GM12878 (cell line): ENCODE measurements at places on chromosomes 5 and 9. TPM values are rescaled to one million over a fixed set of nuclear protein-coding genes. Genes with fewer than 3 reads are reported as not detected.

DNA sequence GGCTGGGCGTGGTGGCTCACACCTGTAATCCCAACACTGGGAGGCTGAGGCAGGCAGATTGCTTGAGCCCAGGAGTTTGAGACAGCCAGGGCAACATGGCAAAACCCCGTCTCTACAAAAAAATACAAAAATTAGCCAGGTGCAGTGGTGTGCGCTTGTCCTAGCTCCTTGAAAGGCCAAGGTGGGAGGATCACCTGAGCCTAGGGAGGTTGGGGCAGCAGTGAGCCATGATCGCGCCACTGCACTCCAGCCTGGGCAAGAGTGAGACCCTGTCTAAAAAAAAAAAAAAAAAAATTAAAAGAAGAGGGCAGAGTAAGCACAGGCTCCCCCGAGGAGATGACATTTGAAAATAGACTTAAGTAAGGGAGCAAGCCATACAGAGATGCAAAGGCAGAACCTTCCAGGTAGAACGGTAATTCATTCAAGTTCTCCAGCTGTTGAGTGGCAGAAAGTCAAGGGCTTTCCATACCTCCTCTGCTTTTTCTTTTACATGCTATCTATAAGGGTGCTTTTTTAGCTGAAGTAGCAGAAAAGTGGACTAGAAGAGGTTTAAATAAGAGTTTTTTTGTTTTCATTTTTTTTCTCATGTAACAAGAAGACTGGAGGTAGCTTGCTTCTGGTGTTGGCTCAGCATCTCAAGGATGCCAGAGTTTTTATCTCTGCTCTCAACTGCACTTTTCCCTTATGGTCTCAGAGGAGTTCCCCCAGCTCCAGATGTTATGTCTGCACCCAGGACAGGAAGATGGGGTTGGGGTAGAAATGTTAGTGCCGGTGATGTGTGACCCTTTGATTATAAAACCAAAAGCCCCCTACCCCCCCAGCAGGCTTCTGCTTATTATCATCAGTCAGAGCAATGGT lies 40.8 kb downstream of the ERGIC1 start:
- no peak overlapping the region for H3K27ac ChIP-seq
- H3K27me3 ChIP-seq: no peaks in the 10 kb centered on the region
- H3K4me1 ChIP-seq: peaks cover 3% of the 10 kb centered on the region
- H3K4me3 ChIP-seq: no peak overlapping the region
- H3K36me3 ChIP-seq: no peaks in the 10 kb centered on the region

- H3K27me3 ChIP-seq: no peaks in the 10 kb centered on the region
- H3K36me3 ChIP-seq: no peaks in the 10 kb centered on the region
- H3K27ac ChIP-seq: no peak overlapping the region
- no peak for DNase-seq
These were observed 211.5 kb upstream of the GAS1 start for GRCh38 chr9:87158765-87159164.

- H3K36me3 ChIP-seq: no peaks in the 10 kb centered on the region
- no peaks in the 10 kb centered on the region for H3K27me3 ChIP-seq
- no peaks in the 10 kb centered on the region for H3K4me1 ChIP-seq
- no peak overlapping the region for H3K4me3 ChIP-seq
These were observed 281.1 kb downstream of the PSAT1 start for GRCh38 chr9:78578072-78578471.

DNA sequence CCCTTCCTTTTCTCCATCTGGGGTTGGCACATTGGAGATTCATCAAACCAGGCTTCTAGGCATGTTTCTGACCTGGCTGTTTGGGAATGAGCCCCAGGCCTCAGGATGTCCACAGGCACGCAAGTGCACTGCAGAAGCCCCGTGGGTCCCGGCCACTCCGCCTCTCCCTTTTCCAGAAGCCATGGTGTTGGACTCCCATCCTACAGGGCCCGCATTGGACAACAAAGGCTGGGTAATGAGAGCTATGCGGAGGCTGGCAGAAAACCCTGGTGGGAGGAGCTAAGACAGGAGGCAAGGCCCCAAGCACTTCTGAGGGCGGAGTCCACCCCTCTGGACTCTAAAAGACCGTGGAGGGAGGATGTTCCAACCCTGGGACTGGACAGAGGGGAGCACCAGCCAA lies 160.6 kb downstream of the OLFM1 start:
- no peaks in the 10 kb centered on the region for H3K36me3 ChIP-seq
- no peak overlapping the region for H3K27ac ChIP-seq
- no peaks in the 10 kb centered on the region for H3K27me3 ChIP-seq
- DNase-seq: no peak
- no peaks in the 10 kb centered on the region for H3K4me1 ChIP-seq
- no peak overlapping the region for H3K4me3 ChIP-seq

DNA sequence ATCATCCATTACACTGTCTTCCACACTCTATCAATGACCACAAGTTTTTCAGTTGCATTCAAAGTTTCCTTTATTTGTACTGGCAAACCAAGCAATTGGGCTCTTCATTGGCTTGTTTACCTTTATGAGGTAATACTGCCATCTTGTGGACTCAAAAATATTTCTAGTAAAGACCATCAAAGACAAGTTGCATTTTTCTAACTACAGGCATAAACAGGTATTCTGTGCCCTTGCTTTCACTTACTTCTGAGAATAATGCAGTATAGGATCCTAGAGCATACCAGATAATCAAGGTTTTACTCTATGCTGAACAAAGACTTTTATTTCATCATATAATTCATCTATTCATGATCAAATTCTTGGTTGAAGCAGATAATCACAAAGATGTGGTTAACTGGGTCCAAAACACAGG lies 173.7 kb upstream of the POU5F2 start:
- no peak overlapping the region for H3K27ac ChIP-seq
- no peak overlapping the region for H3K4me3 ChIP-seq
- H3K36me3 ChIP-seq: no peaks in the 10 kb centered on the region

GRCh38 chr9:19185191-19185590 lies 45.3 kb upstream of the DENND4C start:
- DNase-seq: no peak
- H3K4me3 ChIP-seq: no peak overlapping the region
- H3K4me1 ChIP-seq: 0 out of 2 replicates have a peak, but pooled peaks cover 5% of the 10 kb centered on the region

GRCh38 chr5:77628840-77629508 lies 9.5 kb downstream of the OTP start:
- H3K4me1 ChIP-seq: no peaks in the 10 kb centered on the region; the same call in 1 of the 2 replicates
- H3K27ac ChIP-seq: no peak overlapping the region
- H3K36me3 ChIP-seq: no peaks in the 10 kb centered on the region
- H3K4me3 ChIP-seq: peak overlapping the region; percentile 59; the same call in 1 of the 2 replicates
- DNase-seq: no peak

DNA sequence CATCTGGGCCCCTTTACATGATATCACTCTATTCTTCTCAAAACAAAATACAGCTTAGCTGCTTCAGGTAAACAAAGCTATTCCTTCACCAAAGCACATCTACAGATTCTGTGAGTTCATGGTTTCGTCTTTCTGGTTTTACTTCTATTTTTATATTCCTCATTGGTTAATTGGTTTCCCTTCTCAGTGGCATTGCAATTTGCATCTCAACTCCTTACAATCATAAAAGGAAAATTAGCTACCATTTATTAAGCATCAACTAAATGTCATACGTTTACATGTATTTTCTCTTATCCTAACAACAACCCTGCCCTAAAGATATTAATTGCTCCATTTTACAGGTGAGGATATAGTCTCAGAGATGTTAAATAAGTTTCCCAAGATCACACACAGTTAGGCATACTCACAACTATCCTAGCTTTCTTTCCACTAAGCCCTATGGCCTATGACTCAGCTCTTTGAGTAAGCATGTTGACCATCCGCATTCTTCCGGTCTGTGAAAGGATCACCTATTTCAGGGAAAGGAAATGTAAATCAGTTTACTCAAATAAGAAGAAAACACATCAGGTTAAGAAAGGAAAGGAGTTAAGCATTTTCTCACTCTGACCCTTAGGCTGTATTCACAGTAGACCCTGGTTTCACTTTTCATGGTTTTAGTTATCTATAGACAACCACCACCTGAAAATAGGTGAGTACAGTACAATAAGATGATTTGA lies 146.1 kb downstream of the CAAP1 start:
- H3K27me3 ChIP-seq: no peaks in the 10 kb centered on the region; the same call in 1 of the 2 replicates
- peak overlapping the region; percentile 69 for H3K27ac ChIP-seq
- no peaks in the 10 kb centered on the region for H3K36me3 ChIP-seq
- peak; percentile 76 for DNase-seq

DNA sequence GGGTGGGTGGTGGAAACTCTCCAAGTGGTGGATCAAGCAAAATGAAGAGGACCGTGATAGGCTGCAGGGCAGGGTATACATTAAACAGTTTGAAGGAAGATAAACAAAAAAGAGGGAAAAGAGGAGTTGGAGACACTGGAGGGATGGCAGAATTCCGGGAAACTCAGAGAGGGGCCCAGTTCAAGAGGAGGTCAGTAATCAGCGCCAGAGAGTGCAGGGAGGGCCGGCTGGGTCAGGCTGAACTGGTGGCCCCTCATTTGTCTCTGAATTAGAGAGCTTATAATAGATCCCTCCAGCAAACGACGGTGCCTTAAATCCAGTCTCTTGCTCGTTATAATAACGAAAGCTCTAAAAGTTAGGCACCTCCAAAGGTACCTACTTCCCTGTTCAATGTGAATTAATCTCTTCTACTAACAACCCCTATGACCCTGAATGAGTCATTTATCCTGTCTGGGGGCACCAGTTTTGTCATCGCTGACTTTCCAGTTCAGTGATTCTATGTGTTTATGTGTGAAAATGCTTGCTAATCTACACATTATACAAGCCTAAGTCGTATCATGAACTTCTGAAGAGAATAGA lies 2.4 kb upstream of the ZSWIM6 start:
- no peak overlapping the region for H3K27ac ChIP-seq
- peaks cover 18% of the 10 kb centered on the region for H3K4me1 ChIP-seq
- peak overlapping the region; percentile 75; the same call in 1 of the 2 replicates for H3K4me3 ChIP-seq
- no peaks in the 10 kb centered on the region for H3K36me3 ChIP-seq
- H3K27me3 ChIP-seq: peaks cover 17% of the 10 kb centered on the region

DNA sequence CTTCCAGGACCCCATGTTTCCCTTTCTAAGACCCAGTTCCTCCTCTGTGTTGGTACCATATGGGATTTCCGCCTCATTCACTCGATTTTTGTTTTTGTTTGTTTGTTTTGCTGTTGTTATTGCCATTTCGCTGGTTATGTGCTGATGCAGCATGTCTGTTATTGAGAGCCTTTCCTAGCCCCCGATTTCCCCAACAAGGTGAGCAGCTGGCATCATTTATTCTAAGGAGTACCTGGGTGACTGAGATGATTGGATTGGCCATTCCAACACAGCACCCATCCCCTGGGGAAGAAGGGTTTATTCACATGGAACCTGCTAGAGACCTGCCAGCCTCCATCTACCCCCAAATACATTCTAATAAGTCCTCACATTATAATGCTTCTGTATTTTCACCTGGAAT lies 2.7 kb downstream of the GLRA1 start:
- no peak for DNase-seq
- H3K4me1 ChIP-seq: no peaks in the 10 kb centered on the region
- no peaks in the 10 kb centered on the region for H3K36me3 ChIP-seq
- no peak overlapping the region for H3K27ac ChIP-seq

- no peaks in the 10 kb centered on the region for H3K4me1 ChIP-seq
- no peak overlapping the region for H3K4me3 ChIP-seq
- no peak overlapping the region for H3K27ac ChIP-seq
- no peak for DNase-seq
These were observed 31.4 kb downstream of the CHSY3 start for GRCh38 chr5:129935626-129936025.

SHC3 gene
- total RNA-seq: 0.03 TPM in 1 of 2 replicates, not detected in the other

SYK gene
- 128 and 135 TPM in 2 replicates for total RNA-seq

C5 gene
- total RNA-seq: 1.4 and 1.5 TPM in 2 replicates
